Naive B cell (primary cell): ENCODE measurements at places on chromosomes 5 and 9.

DNA sequence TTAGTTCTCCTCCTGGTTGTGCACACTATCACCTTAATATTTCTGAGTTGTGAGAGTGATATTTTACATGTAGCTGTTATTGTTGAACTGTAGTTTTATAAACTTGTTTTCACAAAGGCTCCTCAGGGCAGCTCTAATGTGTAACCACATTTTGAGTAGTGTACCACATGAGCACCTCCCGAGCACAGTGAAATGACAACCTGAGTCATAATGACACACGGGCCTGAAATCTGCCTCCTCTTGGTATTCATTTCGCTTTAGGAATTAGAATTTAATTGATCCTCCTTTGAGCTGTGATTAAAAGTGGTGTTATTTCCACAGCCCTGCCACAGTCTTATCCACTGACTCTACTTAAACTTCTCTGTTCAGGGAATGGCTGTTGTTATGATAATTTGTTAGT is 7.9 kb downstream of the MTRR start:
- no peak overlapping the region for H3K27ac ChIP-seq
- H3K27me3 ChIP-seq, result no peaks in the 10 kb centered on the region
- DNase-seq, result no peak
- peaks cover 22% of the 10 kb centered on the region for H3K4me1 ChIP-seq
- no peak overlapping the region for H3K4me3 ChIP-seq

DNA sequence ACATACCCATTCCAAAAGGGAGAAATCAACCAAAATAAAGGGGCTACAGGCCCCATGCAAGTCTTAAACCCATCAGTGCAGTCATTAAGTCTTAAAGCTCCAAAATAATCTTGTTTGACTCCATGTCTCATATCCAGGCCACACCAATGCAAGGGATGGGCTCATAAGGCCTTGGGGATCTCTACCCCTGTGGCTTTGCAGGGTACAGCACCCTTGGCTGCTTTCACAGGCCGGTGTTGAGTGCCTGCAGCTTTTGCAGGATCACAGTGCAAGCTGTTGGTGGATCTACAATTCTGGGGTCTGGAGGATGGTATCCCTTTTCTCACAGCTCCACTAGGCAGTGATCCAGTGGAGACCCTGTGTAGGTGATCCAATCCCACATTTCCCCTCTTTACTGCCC is 5.0 kb upstream of the SPINK14 start:
- H3K4me1 ChIP-seq, result no peaks in the 10 kb centered on the region
- peaks cover 4% of the 10 kb centered on the region for H3K27me3 ChIP-seq
- no peaks in the 10 kb centered on the region for H3K36me3 ChIP-seq
- H3K4me3 ChIP-seq, result no peak overlapping the region
- no peak for DNase-seq

DNA sequence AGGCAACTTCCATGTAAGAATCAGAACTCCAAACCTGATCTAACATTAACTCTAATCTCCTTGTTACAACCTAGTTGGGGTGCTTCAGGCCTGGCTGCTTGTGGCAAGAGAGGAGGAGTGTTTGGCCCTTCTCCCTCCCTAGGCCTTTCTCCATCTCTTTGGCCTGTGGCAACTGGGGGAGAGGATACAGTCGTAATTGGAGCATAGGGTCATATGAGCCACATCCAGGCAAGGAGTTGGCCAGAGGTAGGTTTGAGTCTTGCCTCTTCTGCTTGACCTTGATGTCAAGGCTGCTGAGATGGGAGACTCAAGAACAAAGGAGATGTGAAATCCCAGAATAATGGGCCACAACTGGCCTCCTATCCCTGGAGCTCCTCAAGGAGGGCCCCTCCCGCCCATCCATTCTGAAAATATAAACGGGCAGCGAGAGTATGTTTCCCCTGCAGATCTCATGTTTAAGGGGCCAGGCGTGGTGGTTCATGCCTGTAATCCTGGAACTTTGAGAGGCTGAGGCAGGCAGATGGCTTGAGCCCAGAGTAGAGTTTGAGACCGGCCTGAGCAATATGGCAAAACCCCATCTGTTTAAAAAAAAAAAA is 59.3 kb upstream of the ANGPTL2 start:
- H3K4me1 ChIP-seq, result peaks cover 3% of the 10 kb centered on the region
- no peak for DNase-seq
- H3K27ac ChIP-seq, result no peak overlapping the region
- peaks cover 9% of the 10 kb centered on the region for H3K36me3 ChIP-seq
- no peaks in the 10 kb centered on the region for H3K27me3 ChIP-seq

DNA sequence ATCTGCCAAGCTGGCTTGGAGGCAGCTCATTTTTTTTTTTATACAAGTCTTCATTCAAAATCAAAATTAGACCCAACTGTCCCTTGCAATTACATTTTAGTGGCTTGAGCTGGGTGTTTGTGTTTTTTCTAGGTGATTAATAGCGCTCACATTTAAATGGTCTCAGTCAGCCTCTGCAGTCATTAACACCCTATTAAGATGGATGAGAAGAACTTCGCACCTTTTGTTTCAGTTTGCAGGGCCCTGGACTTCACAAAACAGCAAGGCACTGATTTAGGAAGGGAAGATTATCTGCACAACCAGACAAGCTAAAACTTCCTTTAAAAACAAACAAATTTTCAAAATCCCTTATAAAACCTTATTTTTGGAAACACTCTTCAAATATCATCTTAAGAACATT is 374.8 kb downstream of the EFNA5 start:
- no peaks in the 10 kb centered on the region for H3K36me3 ChIP-seq
- H3K4me1 ChIP-seq, result no peaks in the 10 kb centered on the region
- no peak overlapping the region for H3K27ac ChIP-seq
- H3K27me3 ChIP-seq, result peaks cover 9% of the 10 kb centered on the region
- no peak for DNase-seq

DNA sequence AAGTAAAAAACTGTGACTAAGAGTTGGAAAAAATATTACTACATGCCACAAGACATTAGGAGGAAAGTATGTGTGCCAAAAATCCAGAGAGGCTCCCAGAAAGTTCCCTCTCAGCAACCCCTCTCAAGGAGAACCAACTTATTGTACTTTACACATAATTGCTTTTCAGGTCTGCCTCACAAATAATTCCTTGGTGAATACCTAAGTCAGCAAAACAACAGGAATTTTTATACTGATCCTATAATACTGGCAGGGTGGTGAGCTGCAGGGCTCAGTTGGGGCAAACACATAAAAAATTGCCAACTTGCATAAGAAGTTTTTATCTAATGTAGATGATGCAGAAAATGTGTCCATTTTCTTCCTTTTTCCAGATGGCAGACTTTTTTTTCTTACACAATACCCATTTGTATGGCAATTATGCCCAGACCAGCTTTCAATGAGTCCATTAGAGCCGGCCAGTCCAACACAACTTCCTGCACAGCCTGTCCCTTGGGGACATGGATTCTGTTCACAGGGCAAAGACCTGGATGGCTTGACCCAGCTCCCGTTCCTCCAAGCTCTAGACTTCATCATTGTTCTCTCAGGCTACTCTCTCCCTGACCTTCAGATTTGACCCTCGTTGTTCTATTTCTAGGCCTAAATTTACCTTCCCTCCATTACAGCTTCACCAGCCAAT is 31.3 kb downstream of the MARCHF3 start:
- peak overlapping the region; percentile 54 for H3K27ac ChIP-seq
- H3K27me3 ChIP-seq, result no peaks in the 10 kb centered on the region
- peak overlapping the region; percentile 47 for H3K4me3 ChIP-seq
- no peak for DNase-seq
- peaks cover 26% of the 10 kb centered on the region for H3K36me3 ChIP-seq

- H3K27ac ChIP-seq, result no peak overlapping the region
- no peaks in the 10 kb centered on the region for H3K36me3 ChIP-seq
- no peaks in the 10 kb centered on the region for H3K4me1 ChIP-seq
- no peaks in the 10 kb centered on the region for H3K27me3 ChIP-seq
Observed at GRCh38 chr5:166523206-166523605, 1768.2 kb upstream of the WWC1 start.

GRCh38 chr9:138111607-138112006 is 234.0 kb downstream of the CACNA1B start:
- DNase-seq, result no peak
- no peaks in the 10 kb centered on the region for H3K36me3 ChIP-seq
- H3K27ac ChIP-seq, result no peak overlapping the region
- H3K27me3 ChIP-seq, result peaks cover 20% of the 10 kb centered on the region

- H3K27ac ChIP-seq, result no peak overlapping the region
- DNase-seq, result no peak
- H3K27me3 ChIP-seq, result no peaks in the 10 kb centered on the region
- H3K36me3 ChIP-seq, result peaks cover 29% of the 10 kb centered on the region
- H3K4me3 ChIP-seq, result no peak overlapping the region
- H3K4me1 ChIP-seq, result peaks cover 18% of the 10 kb centered on the region
Observed at GRCh38 chr9:7045361-7045760, 287.6 kb downstream of the KDM4C start.

DNA sequence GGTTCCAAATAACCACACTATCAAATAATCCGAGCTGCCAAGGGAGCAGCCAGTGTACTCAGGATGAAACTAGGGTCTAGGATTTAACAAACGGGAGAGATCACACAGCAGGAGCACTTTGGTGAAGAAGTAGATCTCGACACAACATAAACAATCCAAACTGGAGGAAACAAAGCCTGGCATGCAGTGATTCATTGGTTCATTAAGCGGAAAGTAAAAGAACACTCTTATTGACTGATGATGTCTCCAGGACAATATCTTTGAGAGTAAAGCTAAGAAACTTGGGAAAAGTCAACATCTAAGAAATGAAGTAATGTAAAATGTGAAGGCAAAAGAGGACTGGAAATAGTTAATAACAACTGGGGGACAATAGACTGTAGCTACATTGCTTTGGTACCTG is 1478.3 kb upstream of the CDH9 start:
- H3K36me3 ChIP-seq, result no peaks in the 10 kb centered on the region
- no peak overlapping the region for H3K27ac ChIP-seq
- H3K27me3 ChIP-seq, result no peaks in the 10 kb centered on the region

DNA sequence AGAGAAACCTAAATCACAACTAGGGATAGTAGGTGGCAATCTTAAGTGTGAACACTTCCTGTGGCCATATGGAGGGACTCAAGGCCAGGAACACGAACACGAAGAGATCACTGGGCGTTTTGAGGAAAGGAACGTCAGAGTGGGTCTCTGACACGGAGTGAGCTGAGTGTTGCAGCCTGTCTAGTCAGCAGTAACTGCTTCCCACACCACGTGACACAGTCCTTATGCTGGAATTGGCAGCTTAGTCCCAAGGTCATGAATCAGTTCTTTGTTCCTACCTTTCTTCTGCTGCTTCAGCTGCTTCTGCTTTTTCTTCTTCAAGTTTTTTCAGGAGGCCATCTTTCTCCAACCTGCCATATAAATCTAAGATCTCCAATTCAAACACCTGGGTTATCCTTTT is 18.2 kb downstream of the SPACA9 start:
- peaks cover 2% of the 10 kb centered on the region for H3K4me1 ChIP-seq
- H3K4me3 ChIP-seq, result no peak overlapping the region
- no peaks in the 10 kb centered on the region for H3K27me3 ChIP-seq
- peaks cover 22% of the 10 kb centered on the region for H3K36me3 ChIP-seq
- no peak overlapping the region for H3K27ac ChIP-seq

GRCh38 chr5:117379521-117379920 is 804.9 kb upstream of the SEMA6A start:
- H3K4me3 ChIP-seq, result no peak overlapping the region
- no peaks in the 10 kb centered on the region for H3K36me3 ChIP-seq
- DNase-seq, result no peak

GRCh38 chr5:55934115-55934613 is 60.6 kb downstream of the IL6ST start:
- no peak for DNase-seq
- no peak overlapping the region for H3K27ac ChIP-seq
- H3K4me3 ChIP-seq, result no peak overlapping the region
- H3K27me3 ChIP-seq, result no peaks in the 10 kb centered on the region
- H3K4me1 ChIP-seq, result no peaks in the 10 kb centered on the region
- H3K36me3 ChIP-seq, result no peaks in the 10 kb centered on the region

DNA sequence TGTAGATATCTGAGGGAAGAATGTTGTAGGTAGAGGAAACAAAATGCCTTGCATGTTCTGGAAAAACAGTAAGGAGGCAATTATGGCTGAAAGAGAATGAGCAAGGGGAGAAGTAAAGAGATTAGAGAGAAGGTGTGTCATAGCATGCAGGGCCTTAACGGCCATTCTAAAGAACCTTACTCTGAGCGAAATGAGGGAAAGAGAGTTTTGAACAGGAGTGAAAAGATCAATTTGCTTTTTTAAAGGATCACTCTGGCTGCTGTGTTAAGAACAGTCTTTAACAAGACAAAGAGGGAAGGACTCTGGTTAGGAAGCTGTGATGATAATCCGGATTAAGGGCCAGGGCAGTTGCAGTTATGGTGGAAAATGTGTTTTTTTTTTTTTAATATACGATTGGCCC is 22.6 kb downstream of the PTBP3 start:
- H3K4me1 ChIP-seq, result peaks cover 70% of the 10 kb centered on the region
- no peaks in the 10 kb centered on the region for H3K27me3 ChIP-seq
- no peaks in the 10 kb centered on the region for H3K36me3 ChIP-seq
- no peak overlapping the region for H3K4me3 ChIP-seq

DNA sequence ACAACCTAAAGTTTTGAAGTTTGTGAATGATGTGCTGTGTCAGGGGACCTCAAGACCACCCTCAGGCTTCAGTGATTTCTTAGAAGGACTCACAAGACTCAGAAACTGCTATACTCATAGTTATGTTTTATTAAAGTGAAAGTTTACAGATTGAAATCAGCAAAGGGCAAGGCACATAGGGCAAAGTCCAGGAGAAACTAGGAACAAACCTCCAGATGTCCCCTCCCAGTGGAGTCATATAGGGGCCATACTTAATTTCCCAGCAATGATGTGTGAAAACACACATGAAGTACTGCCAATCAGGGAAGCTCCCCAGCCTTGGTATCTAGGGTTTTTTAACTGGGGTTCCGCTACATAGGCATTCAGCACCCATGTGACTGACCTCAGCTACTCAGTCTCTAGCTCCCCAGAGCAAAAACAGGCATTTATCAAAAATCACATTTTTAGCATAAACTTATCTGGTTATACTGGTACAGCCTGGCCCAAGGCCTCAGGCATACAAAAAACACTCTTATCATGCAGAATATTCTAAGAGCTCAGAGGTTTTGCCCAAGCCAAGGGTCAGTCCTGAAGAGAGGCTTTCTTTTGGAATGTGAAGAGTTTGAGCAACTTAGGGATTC is 74.7 kb upstream of the ANKRD55 start:
- DNase-seq, result no peak
- H3K4me3 ChIP-seq, result no peak overlapping the region
- peaks cover 26% of the 10 kb centered on the region for H3K4me1 ChIP-seq
- peaks cover 15% of the 10 kb centered on the region for H3K36me3 ChIP-seq
- H3K27me3 ChIP-seq, result peaks cover 8% of the 10 kb centered on the region

GRCh38 chr9:126453156-126453963 is 126.7 kb downstream of the MVB12B start:
- H3K27ac ChIP-seq, result no peak overlapping the region
- no peak overlapping the region for H3K4me3 ChIP-seq
- no peak for DNase-seq
- peaks cover 4% of the 10 kb centered on the region for H3K4me1 ChIP-seq

- H3K4me1 ChIP-seq, result no peaks in the 10 kb centered on the region
- peaks cover 26% of the 10 kb centered on the region for H3K27me3 ChIP-seq
Observed at GRCh38 chr9:137924761-137925369, 47.3 kb downstream of the CACNA1B start.

- no peaks in the 10 kb centered on the region for H3K4me1 ChIP-seq
- H3K4me3 ChIP-seq, result no peak overlapping the region
- no peaks in the 10 kb centered on the region for H3K27me3 ChIP-seq
Observed at GRCh38 chr5:43227655-43228054, 35.6 kb downstream of the NIM1K start.
